ENCODE measurements at places on chromosomes 6 and 20.

DNA sequence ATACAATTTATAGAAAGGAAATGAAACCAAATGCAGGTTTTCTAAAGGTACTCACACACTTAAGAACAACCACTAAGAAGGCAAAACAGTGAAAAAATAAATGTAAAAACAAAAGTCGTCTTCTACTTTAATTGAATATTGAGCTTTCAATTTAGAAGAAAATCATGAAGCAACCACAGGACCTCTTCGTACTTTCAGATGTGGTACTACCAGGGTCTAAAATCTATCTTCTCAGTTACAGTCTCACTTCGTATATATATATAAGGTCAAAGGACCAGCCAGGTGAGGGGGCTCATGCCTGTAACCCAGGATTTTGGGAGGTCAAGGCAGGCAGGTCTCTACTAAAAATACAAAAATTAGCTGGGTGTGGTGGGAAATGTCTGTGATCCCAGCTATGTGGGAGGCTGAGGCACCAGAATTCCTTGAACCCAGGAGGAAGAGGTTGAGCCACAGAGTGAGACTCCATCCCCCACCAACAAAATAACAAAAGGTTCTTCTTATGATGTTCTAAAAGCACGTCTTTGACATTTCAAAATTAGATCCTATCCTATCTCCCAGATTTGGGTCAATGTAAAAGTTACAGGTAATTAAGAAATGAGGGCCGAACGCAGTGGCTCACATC lies 12.5 kb downstream of the ROMO1 start:
- no peak for DNase-seq

GRCh38 chr6:169738976-169739529 lies 12.3 kb downstream of the DYNLT2 start:
- DNase-seq, result no peak

- DNase-seq, result no peak
These were observed 57.2 kb downstream of the LRFN2 start for GRCh38 chr6:40529919-40530318.

DNA sequence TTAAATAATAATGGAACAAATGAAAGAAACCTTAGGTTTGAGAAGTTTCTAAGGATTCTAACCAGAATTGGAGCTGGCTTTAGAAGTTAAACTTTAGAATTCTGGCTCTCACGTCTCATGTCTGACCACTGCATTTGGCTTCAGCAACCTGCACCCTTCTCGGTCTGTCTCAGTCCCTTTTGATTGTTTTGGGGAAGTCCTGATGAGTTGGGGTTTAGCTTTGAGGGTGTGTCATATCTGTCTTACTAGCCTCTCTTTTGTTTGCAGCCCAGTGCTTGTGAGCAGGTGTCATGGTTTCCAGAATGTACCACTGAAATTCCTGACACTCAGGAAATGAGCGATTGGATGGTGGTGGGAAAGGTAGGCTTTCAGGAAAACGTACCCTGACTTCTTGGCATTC lies 17.0 kb downstream of the CMTR1 start:
- DNase-seq, result no peak

- DNase-seq, result no peak
These were observed 20.2 kb downstream of the SHLD1 start for GRCh38 chr20:5770231-5770986.

DNA sequence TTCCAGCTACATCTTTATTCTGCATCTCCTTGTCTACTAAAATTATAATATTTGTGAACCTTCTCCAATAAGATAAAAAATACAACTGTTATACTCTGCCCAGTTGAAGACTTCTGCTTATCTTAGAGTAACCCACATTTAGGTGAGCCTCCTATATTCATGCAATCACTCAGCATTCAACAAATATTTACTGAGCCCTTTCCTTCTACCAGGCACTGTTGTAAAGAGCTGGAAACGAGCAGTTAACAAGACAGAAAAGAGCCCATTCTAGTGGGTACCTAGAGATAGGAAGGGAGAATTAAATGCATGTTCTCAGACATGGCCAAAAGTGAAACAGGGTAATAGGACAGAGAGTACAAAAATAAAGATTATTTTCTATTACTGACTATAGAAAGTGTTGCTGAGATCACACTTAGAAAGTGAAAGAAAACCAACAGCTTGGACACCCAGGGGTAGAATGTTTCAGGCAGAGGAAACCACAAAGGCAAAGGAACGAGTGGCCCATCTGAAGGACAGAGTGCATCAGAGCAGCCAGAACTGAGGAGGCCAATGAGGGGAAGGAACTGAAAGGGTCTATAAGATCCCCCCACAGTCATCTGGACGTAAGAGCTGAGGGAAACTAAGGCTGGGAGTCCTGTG lies 50.8 kb upstream of the SMLR1 start:
- no peak for DNase-seq

DNA sequence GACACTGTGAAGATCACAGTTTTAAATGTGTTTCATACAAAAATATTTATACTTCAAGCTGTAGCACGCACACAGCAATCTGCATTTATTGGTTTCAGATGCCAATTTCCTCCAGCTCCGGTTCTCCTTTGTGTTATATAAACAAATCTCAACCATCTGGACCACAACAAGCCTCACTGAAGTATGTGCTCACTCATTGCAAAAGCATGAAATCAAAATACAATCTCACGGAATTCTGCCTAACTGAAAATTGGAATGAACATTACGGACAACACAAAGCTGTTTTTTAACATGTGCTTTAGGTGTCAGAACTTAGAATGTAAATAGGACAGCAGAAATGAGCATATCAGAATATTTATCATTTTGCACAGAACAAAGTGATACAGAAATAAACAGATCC lies 38.0 kb downstream of the RCAN2 start:
- DNase-seq, result no peak

- DNase-seq, result no peak
These were observed 8.0 kb downstream of the FAM217B start for GRCh38 chr20:59948212-59948611.

DNA sequence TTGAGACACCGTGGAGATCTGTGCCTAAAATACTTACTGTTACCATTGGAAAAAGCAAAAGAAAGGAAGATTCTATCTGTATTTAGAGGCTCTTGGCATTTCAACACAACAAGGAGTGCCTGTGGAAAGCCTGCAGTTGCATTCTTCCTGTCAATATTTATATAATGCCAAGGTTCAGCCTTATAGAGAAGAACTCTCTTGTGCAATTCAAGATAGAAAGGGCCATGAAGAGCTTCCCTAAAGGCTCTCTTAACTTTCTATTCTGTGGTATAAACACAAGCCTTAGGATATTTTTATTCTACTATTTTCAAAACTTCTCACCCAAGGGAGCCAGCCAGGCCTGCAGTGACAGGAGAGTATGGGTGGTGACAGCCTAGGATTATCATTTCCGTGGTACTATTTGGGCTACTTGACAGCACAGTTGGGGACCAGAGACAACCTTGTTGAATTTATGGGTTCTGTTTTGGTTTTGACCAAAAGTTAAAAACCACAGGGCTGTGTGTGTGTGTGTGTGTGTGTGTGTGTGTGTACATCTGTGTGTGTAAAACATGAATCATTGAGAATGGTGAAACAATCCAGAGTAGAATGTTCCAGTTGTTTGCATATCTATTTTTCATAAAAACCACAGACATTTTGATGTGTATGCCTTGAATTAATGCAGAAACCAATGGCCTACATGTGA lies 700.9 kb upstream of the SLC35B3 start:
- no peak for DNase-seq

DNA sequence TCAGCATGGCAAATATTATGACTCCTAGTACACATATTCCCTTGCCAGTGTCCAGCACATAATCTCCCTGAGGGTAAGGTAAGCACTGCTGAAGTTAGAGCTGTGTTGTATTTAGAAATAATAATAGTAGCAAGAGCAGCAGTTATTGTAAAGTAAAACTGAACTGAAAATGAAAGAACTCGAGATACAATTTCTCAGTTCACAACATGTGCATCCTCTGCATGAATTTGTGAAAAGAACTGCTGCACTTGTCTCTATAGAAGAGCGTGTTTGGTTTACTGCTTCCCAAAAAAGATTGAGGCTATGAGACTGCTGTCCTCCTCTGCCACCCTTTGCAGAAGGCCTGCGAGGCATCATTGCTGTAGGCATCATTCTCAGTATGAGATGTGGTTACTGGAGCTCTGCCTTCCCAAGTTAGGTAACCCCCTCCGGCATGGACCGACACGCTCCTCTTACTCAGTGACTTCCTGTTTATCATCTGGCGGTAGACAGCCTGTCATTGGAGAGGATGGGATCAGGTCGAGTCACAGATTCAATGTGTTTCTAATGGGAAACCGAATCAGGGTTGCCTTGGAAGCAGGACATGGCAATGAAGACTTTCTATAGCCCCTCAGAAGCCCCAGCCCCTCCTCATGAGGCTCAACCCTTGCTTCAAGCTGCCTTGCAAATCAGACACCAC lies 48.1 kb downstream of the SLC24A3 start:
- DNase-seq, result no peak

- no peak for DNase-seq
These were observed 64.9 kb downstream of the LAMA4 start for GRCh38 chr6:112189494-112189893.

DNA sequence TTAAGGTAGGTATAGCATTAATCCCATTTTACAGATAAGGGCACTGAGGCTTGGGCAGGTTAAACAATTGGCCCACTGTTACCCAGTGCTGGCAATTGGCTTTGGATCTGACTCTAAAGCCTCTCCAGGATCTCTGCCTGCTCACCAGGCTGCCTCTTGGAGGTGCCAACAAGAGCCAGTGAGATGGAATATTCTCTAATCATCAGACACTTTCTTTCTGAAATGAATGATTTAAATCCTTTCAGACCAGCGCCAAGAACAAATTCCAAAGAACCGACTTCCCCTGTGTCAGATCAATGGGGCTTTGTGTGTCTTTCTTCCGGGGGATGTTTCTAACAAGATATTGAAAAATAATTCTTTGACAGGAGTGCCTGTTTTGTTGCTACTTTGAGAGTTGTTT lies 23.6 kb downstream of the CYP39A1 start:
- DNase-seq, result no peak

DNA sequence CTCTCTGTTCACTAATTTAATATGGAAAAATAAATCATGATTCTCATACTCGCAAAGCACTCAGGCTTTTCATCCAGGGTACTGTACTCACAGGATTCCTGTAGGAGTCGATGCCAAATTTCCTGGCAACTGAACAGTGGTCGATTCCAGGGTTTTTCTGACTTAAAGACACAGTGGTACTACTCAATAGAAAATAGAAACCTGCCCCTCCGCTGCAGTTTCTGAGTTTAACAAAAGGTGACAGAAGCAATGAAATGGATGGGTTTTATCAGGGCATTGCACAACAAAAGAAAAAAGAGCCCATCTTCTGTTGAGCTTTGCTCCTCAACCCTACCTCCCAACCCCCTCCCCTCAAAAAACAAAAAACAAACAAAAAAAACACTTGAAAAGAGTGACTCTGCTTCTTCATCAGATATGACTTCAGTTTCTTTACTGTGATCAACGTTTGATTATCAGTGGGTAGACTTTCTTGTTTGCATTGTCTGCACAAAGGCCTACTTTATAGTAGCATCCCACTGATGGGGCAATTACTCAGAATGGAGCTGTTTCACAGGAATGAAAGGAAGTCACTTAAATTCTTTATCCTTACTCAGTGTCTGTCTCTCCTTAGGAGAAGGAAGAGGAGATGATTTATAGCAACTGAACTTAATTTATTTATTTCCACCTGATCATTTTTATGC lies 96.2 kb upstream of the FOXO3 start:
- DNase-seq, result no peak

DNA sequence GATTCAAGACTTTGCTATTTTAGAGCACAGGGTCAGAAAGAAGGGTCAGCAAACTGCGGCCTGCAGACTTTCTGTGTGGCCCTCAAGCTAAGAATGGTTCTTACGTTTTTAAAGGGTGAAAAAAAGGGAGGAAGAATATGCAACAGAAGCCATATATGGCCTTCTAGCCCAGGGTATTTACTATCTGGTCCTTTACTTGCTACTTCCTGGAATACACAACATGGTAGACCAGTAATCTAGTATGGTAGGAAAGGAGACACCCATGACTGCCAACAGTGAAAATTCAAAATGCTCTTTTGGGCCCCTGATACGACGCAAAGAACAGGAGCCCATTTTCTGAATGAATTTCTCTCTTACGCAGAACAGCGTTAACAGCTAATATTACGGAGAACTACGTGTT lies 60.4 kb upstream of the EMILIN3 start:
- no peak for DNase-seq

GRCh38 chr20:9025643-9026042 lies 43.2 kb upstream of the PLCB4 start:
- DNase-seq, result no peak

GRCh38 chr6:148295261-148295887 lies 47.3 kb upstream of the SASH1 start:
- no peak for DNase-seq

DNA sequence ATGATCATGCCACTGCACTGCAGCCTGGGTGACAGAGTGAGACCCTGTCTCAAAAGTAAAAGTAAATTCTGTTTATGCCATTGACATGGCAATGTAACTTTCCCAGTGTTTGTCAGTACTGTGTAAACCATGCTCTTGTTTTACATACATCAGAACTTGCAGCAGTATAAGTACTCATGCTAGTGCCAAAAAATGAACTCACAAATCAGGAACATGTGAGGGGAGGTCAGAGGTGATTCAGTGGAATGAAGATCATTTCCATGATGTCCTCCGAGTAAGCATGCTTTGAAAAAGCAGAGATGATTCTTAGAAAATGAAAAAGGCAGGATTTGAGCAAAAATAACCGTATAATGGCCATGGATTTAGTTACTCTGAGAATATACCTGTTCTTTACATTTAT lies 81.9 kb downstream of the ANKS1A start:
- no peak for DNase-seq

GRCh38 chr20:57738484-57738883 lies 28.7 kb upstream of the PMEPA1 start:
- DNase-seq, result no peak

- no peak for DNase-seq
These were observed 131.2 kb upstream of the CDH4 start for GRCh38 chr20:61120595-61121515.

DNA sequence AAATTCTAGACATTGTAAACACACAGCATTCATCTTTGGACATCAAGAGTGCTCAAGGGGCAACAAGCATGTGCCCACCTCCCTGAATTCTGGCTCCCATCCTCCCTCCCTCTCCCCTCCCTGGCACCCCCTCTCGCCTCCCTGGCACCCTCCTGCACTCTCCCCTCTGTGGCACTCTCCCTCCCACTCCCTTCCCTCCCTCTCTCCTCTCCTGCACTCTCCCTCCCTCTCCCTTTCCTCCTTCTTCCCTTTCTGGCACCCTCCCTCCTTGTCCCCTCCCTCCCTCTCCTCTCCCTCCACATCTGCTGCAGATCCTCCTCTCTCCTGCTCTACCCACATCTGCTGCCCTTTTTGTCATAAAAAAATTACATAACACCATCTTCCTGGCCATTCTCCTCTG lies 113.0 kb upstream of the SLC22A23 start:
- no peak for DNase-seq

- no peak for DNase-seq
These were observed 118.6 kb upstream of the BCLAF1 start for GRCh38 chr6:136408204-136408603.

DNA sequence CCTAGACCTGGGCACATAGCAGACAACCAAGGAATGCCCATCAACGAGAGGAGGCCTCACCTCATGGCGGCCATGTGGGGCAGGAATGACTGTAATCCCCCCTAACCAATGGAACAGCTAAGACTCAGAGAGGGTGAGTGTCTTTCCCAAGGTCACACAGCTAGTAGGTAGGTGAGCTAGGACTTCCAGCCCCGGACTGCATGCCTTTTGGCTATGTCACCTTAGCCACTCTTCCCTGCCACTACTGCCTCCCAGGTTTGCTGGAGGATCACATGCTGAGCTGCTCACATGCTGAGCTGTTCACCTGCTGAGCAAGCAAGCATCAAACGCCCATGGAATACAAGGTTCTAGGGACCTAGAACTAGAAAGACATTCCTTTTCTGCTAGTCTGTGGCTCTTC lies 188.5 kb upstream of the PMEPA1 start:
- no peak for DNase-seq
